ENCODE measurements at places on chromosomes 2 and 18.
A peak's percentile ranks its signal among the peaks of the same experiment; 100 is the strongest.

DNA sequence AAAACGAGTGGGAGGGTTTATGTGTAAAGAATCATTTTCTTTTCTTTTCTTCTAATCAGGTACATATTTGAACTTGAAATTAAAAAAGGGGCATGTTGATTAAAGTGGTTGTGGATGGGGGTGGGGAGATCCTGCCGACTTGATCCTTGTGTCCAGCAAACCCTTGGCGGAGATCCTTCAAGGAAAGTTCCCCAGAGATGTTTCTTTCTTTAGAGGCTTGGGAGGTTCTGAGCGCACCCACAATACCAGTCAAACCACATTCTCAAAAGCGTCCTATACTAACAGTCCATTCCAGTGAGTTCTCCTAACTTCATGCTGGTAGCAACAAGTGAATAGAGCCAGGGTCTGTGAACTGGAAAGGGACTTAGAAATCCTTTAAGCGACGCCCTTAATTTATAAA, 49.2 kb downstream of the MYCN start:
- DNase-seq, result no peak

- DNase-seq, result peak; percentile 73
These were observed 37.5 kb upstream of the ZBTB7C start for GRCh38 chr18:48446582-48447225.

GRCh38 chr18:56891870-56892269, 240.7 kb downstream of the WDR7 start:
- no peak for DNase-seq

DNA sequence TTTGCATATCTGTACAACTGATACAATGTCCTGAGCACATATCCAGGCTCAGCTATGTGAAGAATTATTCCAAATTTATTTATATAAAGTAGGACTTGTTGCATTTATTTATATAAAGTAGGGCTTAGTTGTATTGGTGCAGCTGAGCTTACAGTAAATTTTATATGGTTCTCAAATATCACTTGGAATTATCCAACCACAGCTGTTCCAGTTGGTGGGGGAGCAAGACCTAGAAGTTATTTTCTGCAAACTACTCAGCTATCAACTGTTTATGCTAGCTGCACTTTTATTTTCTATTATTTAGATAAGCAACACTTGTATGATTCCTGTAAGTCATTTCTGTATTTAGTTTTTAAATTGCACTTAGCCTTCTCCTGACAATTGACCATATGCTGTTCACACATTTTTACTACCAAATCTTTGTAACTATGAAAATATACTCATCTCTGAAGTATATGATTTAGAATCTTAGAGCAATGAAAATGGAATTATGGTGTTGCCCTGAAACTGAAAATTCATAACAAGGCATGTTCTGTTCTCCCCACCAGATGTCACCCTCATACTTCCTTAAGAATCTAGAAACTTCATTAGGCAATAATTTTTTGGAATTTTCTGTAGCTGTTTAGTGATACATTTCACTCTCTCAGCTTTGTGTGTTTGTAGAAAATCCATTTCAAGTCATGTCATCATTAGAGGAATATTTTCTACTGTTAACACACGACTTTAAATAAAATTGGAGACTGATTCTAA, 157.0 kb upstream of the CBLN2 start:
- peak; percentile 38 for DNase-seq

DNA sequence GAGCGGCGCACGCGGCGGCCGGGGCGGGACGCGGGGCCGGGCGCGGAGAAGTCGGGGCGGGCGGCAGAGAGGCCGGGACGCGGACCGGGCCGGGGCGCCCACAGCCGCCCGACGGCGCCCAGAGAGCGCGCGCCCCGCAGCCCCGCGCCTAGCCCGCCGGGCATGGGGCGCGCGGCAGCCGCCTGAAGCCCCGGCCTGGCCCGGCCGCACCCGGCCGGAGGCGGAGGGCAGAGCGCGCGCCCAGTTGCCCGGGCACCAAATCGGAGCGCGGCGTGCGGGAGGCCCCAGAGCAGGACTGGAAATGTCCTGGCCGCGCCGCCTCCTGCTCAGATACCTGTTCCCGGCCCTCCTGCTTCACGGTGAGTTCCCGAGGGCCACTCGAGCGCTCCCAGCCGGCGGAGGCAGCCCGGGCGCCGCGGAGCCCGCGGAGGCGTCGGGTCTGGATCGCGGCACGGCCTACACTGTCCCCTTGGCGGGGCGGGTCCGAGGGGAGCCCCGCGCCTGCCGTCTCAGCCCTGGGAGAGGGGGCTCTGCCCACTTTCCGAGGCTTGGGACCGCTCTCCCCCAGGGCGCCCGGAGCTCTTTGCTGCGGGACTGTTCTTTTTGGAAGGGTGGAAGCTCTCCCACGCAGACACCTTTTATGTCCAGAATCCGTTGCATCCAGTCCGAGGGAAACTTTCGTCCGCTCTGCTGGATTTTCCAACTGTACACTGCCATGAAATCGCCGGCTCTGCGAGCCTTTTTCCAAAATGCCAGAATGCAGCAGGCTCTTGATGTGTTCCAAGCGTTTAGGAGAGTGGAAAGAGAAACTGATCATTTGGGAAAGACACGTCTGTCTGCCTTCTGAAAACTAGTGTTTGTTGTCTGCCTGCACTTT, 484 bp downstream of the APCDD1 start:
- DNase-seq, result no peak

- peak; percentile 23 for DNase-seq
These were observed 1.2 kb downstream of the ZNF236 start for GRCh38 chr18:76823587-76824011.

GRCh38 chr2:31654241-31654640, 73.5 kb upstream of the SRD5A2 start:
- no peak for DNase-seq

- DNase-seq, result no peak
These were observed 11.3 kb upstream of the KCNF1 start for GRCh38 chr2:10900216-10901109.

DNA sequence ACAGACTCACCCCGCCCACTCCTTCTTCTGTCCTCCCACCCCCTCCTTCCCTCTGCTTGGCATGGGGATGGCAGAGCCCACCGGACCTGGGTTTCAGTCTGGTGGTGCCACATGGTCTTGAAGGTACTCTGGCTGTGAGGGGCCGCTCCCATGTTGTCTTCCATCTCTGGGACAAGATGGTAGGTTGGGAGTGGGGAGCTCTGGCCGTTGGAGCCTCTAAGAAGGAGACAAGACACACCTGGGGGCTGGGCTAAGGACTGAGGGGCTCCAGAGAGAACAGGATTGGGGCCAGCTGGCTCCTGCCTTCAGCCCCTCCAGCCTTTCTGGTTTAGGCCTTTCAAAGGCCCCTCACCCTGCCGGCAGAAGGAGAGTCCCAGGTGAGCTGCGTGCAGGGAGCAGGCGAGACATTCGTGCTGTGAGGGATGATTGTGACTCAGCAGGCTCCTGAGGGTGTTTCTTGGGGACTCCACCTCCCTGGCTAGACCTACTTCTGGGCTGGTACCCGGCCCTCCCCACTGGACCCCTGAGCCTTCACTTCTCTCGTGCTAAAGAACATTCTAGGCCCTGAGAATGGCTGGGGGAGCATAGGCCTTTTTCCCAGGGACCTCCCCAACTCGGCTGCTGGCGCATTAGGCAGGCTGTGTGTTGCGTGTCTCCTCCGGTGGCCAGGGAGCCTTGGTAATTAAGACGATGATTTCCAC, 128.2 kb upstream of the HAAO start:
- no peak for DNase-seq

- DNase-seq, result no peak
These were observed 37.5 kb downstream of the FASTKD2 start for GRCh38 chr2:206802654-206803514.

DNA sequence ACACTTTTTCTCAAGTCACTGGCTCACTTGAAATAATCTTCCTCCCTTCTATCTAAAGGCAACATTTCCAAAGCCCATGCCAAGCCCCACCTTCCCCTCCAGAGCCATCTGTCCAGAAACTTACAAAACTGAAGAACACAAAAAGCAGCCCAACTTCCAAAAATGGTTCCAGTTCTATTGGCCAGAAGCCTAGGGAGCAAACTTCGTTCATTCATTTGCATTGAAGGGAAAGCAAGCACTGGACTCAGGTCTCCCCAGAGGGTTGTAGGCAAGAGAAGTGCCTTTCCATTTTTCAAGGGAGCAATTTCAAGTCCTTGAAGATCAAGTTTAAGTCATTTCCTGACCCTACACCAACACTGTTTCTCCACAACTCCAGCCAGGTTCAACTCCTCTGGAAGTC, 585.0 kb downstream of the BCL11A start:
- no peak for DNase-seq

GRCh38 chr2:121427187-121427689, 103.4 kb upstream of the RNU4ATAC start:
- no peak for DNase-seq

DNA sequence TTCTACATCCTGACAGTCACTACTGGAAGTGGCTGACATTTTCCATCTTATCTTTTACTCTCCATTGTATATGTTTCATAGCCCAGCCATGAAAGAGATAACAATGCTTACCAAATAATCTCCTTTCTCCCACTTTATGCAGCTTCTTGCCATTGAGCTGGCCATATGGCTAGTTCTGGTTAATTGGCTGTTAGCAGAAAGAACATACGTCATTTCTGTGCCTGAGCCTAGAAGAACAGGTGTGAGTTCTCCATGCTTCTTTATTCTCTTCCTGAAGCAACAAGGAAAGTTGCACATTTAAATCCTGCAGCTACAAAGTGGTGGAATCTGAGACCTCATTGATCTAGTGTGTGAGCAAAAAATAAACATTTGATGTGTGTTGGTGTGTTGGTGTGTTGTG, 82.0 kb upstream of the FSHR start:
- DNase-seq, result no peak

DNA sequence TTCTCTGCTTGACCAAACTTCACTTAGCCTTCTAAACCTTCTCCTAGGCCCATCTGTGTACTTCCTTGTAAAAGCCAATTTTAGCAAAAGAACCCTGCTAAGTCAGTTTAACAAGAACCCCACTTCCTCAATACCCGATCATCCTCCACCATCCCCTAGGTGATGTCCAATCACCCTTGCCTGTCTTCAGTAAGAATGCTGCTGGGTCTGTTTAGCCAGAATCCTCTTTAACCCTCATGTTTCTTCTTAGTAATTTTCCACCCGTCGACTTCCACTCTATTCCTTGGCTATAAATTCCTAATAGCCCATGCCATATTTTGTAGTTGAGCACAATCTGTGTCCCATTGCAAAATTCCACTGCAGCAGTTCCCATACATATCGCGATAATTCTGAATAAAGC, 780.0 kb upstream of the RAB6C start:
- no peak for DNase-seq

DNA sequence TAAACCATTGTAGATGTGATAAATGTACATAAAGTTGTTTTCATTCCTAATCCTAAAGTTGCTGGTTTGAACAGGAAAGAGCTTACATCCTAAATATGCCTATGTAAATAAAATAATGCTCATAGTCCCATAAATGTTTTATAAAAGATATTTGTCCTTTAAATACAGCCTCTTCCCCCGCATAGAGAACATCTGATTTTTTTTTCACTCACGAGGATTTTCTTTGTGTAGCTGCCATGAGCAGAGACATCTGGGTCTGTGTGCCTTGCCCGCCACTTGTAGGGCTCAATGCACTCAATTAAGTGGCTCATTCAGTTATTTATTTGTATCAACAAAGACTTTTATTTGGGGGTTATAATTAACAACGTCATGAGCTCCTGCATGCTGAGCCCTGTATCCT, 72.8 kb downstream of the SOWAHC start:
- DNase-seq, result no peak

- DNase-seq, result no peak
These were observed 151.3 kb downstream of the KLHL29 start for GRCh38 chr2:23536326-23536725.

- peak; percentile 43 for DNase-seq
These were observed 2.4 kb downstream of the EPAS1 start for GRCh38 chr2:46299365-46300263.

GRCh38 chr2:119006441-119006840, 64.4 kb downstream of the MARCO start:
- DNase-seq, result no peak

DNA sequence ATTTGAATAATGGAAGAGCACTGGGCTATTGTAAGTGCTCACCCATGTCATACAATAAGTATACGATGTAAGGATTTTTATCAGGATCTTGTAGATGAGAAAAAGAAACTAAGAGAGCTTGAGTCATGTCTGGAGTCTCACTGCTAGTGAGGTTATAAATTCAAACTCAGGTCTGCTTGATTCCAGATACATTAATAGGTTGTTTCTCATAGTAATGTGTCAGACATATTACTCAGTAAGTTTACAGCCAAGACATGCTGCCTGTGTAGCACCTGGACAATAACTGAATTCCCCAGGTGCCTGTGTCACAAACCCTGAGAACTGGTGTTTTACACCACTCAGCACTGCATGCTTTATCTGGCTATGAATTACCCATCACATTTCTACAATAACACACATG, 216.9 kb upstream of the LRP1B start:
- no peak for DNase-seq

- DNase-seq, result no peak
These were observed 135.4 kb downstream of the PTRHD1 start for GRCh38 chr2:24657818-24658217.
